ENCODE measurements at places on chromosomes 1 and 21. TPM values are rescaled to one million over a fixed set of nuclear protein-coding genes. Genes with fewer than 3 reads are reported as not detected.

The DISP3 gene
- total RNA-seq, result 2.3 TPM

The TEDDM1 gene
- not detected for total RNA-seq

The TRABD2B gene
- 0.05 TPM for total RNA-seq

The CDK18 gene
- 32.0 TPM for total RNA-seq

The CASP9 gene
- total RNA-seq, result 10.6 TPM

The HMCN1 gene
- total RNA-seq, result 0.59 TPM

The PYGO2 gene
- total RNA-seq, result 37.2 TPM

Data from HCT116 (cell line).